ENCODE measurements at places on chromosomes 13 and 19. TPM values are rescaled to one million over a fixed set of nuclear protein-coding genes. Genes with fewer than 3 reads are reported as not detected.

DNA sequence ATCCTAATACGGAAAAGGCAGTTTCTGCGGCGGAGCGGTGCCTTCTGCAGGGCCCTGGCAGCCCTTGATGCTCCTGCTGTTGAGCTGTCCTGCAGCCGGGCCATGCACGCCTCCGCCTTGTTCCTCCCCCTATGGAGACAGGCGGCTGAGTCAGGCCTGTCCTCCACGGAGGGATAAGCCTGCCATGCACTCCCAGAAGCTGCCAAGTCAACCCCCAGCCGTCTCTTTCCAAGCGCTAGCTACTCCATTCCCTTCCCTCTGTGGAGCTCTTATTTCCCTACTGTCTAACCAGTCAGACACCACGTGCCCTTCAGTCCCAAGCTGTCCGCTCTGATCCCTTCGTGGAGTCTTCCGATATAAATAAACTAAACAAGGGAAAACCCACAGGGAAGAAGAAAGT is 197.0 kb downstream of the COL4A1 start:
- peak overlapping the region; percentile 82 for H3K27ac ChIP-seq
- peak overlapping the region; percentile 36 for H3K4me3 ChIP-seq

DNA sequence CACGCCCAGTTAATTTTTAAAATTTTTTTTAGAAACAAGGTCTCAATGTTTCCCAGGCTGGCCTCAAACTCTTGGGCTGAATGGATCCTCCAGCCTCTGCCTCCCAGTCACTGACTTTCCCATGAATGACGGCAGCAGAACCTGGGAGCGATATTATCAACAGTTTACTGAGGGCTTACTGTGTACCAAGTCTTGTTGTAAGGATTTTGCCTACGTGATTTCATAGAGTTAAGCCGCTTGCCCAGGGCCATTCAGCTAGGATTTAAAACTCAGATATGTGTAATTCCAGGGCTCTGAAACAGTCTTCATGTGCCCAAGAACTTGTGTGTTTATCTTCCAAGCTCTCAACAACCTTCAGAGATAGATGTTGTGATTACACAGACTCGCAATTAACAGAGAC is 6.0 kb upstream of the KXD1 start:
- no peak overlapping the region for H3K4me3 ChIP-seq
- no peak for DNase-seq
- H3K36me3 ChIP-seq: no peaks in the 10 kb centered on the region
- no peak overlapping the region for H3K27ac ChIP-seq
- H3K4me1 ChIP-seq: no peaks in the 10 kb centered on the region

DNA sequence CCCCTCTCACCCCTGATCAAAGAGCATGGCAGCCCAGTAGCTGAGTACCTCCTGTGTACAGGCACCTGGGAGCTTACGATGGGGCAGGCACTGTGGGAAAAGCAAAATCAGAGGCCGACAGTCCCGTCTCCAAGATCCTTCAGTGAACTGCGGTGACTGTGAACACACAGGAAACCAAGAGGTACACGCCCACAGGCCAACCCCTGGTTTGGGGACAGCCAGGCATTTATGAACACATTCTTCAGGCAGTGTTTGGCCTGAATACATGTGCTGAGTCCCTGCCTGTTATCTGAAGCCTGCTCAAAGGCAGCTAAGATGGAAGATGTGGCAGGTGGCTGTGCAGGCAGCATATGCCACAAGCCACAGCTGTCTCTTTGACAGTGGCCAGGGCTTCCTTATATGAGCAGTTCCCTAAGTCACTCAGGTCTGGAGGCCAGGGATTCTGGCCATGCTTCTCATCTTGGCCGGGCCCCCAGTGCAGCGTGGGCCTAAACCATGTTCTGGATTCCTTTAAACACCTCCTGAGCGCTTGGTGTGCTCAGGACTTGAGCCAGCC is 123.6 kb downstream of the UQCRFS1 start:
- peaks cover 53% of the 10 kb centered on the region for H3K27me3 ChIP-seq
- DNase-seq: no peak
- no peak overlapping the region for H3K27ac ChIP-seq
- H3K4me3 ChIP-seq: no peak overlapping the region
- H3K4me1 ChIP-seq: no peaks in the 10 kb centered on the region

DNA sequence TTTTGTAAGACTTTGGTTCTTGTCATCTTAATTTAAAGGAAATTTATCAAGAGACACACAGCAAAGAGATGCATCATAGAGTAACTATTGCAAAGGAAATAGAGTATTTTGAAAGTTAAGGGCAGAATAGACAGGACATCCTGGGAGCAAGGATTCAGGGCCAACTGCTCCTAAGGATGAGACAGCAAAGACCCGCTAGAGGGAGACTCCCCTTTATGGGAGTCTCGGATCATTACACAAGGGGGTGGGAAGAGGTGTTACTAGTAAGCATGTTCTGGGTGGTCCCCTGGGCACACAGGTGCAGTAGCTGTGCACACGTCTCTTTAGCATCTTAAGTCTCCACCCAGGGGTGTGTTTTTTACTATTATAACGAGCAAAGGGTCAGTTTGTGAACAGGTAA is 9.6 kb downstream of the ZSCAN5C start:
- H3K27ac ChIP-seq: no peak overlapping the region
- H3K4me1 ChIP-seq: no peaks in the 10 kb centered on the region
- no peak overlapping the region for H3K4me3 ChIP-seq
- H3K27me3 ChIP-seq: peaks cover 39% of the 10 kb centered on the region

- DNase-seq: peak; percentile 41
- peaks cover 53% of the 10 kb centered on the region for H3K4me1 ChIP-seq
- peak overlapping the region; percentile 94 for H3K27ac ChIP-seq
- H3K27me3 ChIP-seq: no peaks in the 10 kb centered on the region
- peak overlapping the region; percentile 94 for H3K4me3 ChIP-seq
- no peaks in the 10 kb centered on the region for H3K36me3 ChIP-seq
Observed at GRCh38 chr19:18520848-18521691, 800 bp downstream of the ELL start.

- peaks cover 22% of the 10 kb centered on the region for H3K4me1 ChIP-seq
- H3K36me3 ChIP-seq: no peaks in the 10 kb centered on the region
- no peak overlapping the region for H3K4me3 ChIP-seq
- peaks cover 37% of the 10 kb centered on the region for H3K27me3 ChIP-seq
- H3K27ac ChIP-seq: no peak overlapping the region
Observed at GRCh38 chr13:21606796-21607195, 2.8 kb upstream of the MICU2 start.

DNA sequence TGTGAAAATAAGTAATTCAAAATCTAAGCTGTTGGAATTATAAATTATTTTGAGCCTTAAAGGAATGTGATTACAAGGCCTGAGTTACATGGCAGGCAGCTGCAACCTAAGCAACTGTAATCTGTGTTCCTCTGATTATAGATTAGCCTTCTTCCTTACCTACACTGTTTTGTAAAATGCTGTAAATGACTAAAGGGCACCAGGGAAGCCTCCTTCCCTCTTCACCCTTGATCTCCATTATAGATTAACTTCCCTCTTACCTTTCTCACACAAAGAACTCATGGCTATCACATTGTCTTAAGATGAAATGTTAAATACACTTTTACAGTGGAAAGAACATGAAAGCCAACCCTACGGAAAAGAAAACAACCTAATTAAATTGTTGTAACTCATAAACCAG is 423.7 kb upstream of the KLF12 start:
- H3K27ac ChIP-seq: no peak overlapping the region
- H3K4me3 ChIP-seq: no peak overlapping the region
- H3K27me3 ChIP-seq: no peaks in the 10 kb centered on the region
- H3K4me1 ChIP-seq: no peaks in the 10 kb centered on the region

DNA sequence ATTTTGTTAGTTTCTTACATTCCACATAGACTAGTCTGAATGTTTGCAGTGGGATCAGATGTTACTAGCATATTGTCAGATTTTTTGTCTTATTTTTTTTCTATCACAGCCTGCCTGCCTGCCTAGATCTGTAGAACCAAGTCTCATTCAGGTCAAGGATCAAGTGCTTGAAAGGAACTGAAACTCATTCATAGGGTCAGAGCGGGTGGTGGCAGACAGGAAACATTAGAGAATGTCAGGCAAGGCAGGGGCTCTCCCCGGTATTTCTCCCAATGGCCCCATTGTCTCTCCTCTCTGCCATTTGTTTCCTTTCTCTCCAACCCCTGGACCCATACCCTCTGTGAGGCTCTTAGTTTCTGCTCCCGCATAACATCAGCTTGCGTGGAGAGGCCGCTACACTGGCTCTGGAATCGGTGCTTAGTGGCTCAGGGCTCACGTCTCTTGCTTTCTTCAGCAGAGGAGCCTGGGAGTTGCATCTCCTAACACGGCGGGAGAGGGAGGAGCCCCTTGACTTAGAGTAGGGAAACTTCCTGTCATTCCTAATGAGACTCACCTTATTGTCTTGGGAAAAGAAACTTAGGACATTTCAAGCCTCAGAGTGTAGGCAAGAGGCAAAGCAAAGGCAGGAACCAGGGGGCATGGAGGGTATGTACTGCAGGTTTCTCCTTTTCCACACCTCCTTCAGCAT is 35.6 kb upstream of the SPATA13 start:
- H3K36me3 ChIP-seq: no peaks in the 10 kb centered on the region
- H3K27me3 ChIP-seq: peaks cover 30% of the 10 kb centered on the region
- H3K27ac ChIP-seq: peak overlapping the region; percentile 74
- H3K4me1 ChIP-seq: peaks cover 30% of the 10 kb centered on the region

GRCh38 chr13:52002361-52002760 is 8.9 kb downstream of the ATP7B start:
- no peaks in the 10 kb centered on the region for H3K27me3 ChIP-seq
- no peak overlapping the region for H3K4me3 ChIP-seq
- DNase-seq: no peak
- H3K4me1 ChIP-seq: peaks cover 20% of the 10 kb centered on the region

- no peak overlapping the region for H3K27ac ChIP-seq
- H3K4me1 ChIP-seq: peaks cover 15% of the 10 kb centered on the region
- peaks cover 9% of the 10 kb centered on the region for H3K27me3 ChIP-seq
- no peaks in the 10 kb centered on the region for H3K36me3 ChIP-seq
- H3K4me3 ChIP-seq: no peak overlapping the region
Observed at GRCh38 chr13:95480791-95481780, 71.4 kb upstream of the CLDN10 start.

- no peaks in the 10 kb centered on the region for H3K36me3 ChIP-seq
- H3K4me1 ChIP-seq: peaks cover 48% of the 10 kb centered on the region
- peak overlapping the region; percentile 92 for H3K27ac ChIP-seq
- no peak for DNase-seq
Observed at GRCh38 chr13:28493740-28494503, 1.0 kb downstream of the FLT1 start.

DNA sequence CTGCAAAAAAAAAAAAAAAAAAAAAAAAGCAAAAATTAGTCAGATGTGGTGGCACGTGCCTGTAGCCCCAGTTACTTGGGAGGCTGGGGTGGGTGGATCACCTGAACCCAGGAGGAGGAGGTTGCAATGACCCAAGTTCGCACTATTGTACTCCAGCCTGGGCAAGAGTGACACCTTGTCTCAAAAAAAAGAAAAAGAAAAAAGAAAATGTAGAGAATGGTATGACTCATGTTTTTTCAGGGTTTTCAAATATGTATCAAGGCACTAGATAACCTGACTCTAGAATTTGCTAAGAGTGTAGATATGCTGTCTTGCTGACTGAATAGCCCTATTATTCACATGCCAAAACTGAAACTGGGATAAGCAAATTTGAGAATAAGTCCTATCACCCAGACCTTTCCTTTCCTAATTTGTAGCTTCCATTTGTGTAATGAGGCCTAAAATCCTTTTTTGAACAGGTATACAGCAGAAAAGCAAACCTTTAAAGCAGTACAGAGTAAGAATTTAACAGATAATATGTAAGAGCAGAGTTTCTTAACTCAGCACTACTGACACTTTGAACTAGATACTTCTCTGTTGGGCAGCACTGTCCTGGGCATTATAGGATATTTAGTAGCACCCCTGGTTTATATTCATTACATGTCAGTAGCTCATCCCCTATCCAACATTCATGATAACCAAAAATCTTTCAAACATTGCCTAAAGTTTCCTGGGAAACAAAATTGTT is 108.6 kb downstream of the ELF1 start:
- no peaks in the 10 kb centered on the region for H3K36me3 ChIP-seq
- no peak overlapping the region for H3K4me3 ChIP-seq
- no peaks in the 10 kb centered on the region for H3K27me3 ChIP-seq
- H3K27ac ChIP-seq: no peak overlapping the region
- H3K4me1 ChIP-seq: no peaks in the 10 kb centered on the region

- peaks cover 57% of the 10 kb centered on the region for H3K27me3 ChIP-seq
- no peak overlapping the region for H3K4me3 ChIP-seq
- H3K4me1 ChIP-seq: no peaks in the 10 kb centered on the region
- H3K27ac ChIP-seq: no peak overlapping the region
- no peak for DNase-seq
Observed at GRCh38 chr13:25857830-25858229, 194.0 kb downstream of the SHISA2 start.

GRCh38 chr19:50320596-50320995 is 8.6 kb downstream of the KCNC3 start:
- no peak overlapping the region for H3K27ac ChIP-seq
- no peak overlapping the region for H3K4me3 ChIP-seq
- H3K36me3 ChIP-seq: no peaks in the 10 kb centered on the region
- DNase-seq: no peak
- H3K27me3 ChIP-seq: peaks cover 45% of the 10 kb centered on the region
- H3K4me1 ChIP-seq: peaks cover 4% of the 10 kb centered on the region

DNA sequence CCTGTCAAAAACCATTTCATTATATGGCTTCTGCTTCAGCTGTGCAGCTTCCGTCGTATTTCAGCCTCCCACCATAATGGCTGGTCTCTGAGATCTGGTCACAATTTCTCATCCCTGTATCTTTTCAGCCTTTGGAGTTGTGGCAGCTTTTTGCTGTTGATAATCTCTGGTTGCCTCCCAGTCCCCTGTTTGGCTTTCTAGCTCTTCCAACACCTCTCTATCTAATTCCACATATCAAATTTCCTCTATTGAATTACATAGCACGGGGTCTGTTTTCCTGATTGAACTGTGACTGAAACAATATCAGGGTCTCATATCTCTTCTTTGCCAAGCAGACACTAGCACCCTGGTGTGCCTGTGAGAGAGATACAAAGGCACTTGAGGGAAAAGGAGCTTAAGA is 222.1 kb upstream of the OBI1 start:
- H3K36me3 ChIP-seq: no peaks in the 10 kb centered on the region
- H3K4me1 ChIP-seq: no peaks in the 10 kb centered on the region
- no peak overlapping the region for H3K27ac ChIP-seq
- DNase-seq: no peak
- peaks cover 9% of the 10 kb centered on the region for H3K27me3 ChIP-seq

- no peaks in the 10 kb centered on the region for H3K36me3 ChIP-seq
Observed at GRCh38 chr13:70310396-70311119, 202.3 kb upstream of the KLHL1 start.

DNA sequence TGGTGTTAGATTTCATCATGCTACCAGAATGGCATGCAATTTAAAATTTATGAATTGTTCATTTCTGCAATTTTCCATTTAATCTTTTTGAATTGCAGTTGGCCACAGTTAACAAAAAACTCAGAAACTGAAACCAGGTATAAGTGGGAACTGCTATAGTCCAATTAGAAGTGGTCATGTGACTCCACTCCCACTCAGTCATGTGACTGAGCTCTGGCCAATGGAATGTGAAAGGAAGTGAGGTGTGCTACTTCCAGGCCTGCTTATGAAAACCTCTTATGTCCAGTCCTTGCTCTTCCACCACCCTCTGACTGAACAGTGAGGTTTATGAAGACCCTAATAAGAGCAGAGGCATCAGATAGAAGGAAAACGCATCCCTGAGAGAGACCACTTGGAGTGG is 47.0 kb downstream of the DLEU7 start:
- H3K27ac ChIP-seq: no peak overlapping the region
- H3K4me3 ChIP-seq: no peak overlapping the region
- H3K36me3 ChIP-seq: no peaks in the 10 kb centered on the region
- peaks cover 27% of the 10 kb centered on the region for H3K4me1 ChIP-seq
- no peak for DNase-seq

Gene KLK1
- 0.41 TPM for total RNA-seq

Gene LAIR2
- total RNA-seq: not detected

Gene CRX
- total RNA-seq: not detected

Gene ZNF90
- 0.66 TPM for total RNA-seq

Gene ZNF626
- 7.8 TPM for total RNA-seq

Gene ATCAY
- not detected for total RNA-seq
